ENCODE measurements at places on chromosomes 3 and 15.

GRCh38 chr3:52609316-52609815 is 73.0 kb downstream of the UQCC5 start:
- DNase-seq = no peak

- no peak for DNase-seq
Observed at GRCh38 chr3:171116824-171117395, 90.4 kb upstream of the SLC2A2 start.

DNA sequence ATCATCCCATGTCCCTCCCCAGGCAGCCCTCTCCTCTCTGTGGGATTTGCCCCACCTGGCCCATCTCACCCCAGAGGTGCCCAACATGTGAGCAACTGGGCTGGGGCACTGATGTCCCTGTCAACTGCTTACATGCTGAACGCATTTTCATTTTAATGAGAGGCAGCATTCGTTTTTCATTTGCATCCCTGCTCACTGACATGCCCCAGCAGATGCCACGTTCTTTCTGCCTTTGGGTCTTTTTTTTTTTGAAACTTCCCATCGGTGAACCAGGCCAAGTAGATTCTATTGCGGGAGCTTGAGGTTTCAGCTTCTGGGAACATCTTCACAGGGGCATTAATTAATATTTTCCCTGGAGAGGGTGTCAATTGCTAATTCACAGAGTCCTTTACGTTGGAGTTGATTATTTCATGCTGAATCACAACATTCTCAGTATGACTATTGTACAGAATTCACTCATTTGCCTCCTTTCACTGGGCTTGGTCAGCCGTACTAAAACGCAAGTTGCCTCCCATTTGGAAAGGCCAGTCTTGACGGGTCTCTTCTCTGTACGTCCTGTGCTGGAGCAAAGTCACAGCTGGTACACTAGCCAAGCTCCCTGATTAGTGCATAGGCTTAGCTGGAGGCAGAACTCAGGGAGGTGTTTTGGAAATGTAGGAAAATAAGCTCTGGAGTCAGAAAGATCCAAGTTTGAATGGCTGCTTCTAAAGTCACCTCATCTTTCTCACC is 69.8 kb downstream of the CHRNA7 start:
- no peak for DNase-seq

DNA sequence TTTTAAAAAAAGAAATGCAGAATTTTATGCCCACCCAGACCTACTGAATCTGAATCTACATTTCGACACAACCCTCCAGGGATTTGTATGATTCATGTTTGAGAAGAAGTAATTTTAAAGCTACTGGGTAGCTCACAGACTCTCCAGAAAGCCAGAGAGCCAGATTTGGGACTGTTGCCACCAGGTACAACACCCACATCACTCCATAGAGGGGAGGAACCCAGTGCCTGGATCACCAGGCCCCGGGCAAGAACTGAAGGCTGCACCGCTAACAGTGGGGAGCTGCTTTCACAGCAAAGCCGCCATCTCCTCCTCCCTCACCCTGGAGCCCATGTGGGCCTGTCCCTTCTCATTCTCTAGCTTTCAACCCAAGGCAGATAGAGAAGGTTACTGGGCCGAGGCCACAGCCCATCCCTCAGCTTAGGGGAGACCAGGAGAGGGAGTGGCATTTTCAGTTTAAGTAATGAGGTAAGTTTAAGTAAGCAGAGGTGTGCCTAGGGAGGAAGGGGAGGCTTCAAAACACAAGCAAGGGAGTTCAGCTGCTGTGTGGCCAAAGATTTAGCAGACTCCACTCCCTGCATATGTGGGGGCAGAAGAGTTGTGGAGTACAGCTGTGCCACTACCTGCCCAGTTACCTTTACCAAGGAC is 109.8 kb downstream of the IL12A start:
- DNase-seq = peak; percentile 59

GRCh38 chr15:22850055-22850454 is 11.6 kb downstream of the NIPA2 start:
- no peak for DNase-seq

DNA sequence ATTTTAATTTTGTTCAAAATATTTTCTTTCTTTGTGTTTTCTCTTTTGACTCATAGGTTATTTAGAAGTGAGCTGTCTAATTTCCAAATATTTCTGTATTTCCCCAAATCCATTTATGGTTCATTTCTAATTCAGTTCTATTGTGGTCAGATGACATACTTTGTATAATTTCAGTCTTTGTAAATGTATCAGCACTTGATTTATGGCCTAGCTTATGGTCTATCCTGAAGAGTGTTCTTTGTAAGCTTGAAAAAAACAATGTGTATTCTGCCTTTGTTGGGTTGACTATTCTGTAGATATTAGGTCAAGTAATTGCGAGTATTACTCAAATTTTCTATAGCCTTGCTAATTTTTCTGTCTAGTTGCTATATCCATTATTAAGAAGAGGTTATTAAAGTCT is 311.2 kb downstream of the OCA2 start:
- no peak for DNase-seq

DNA sequence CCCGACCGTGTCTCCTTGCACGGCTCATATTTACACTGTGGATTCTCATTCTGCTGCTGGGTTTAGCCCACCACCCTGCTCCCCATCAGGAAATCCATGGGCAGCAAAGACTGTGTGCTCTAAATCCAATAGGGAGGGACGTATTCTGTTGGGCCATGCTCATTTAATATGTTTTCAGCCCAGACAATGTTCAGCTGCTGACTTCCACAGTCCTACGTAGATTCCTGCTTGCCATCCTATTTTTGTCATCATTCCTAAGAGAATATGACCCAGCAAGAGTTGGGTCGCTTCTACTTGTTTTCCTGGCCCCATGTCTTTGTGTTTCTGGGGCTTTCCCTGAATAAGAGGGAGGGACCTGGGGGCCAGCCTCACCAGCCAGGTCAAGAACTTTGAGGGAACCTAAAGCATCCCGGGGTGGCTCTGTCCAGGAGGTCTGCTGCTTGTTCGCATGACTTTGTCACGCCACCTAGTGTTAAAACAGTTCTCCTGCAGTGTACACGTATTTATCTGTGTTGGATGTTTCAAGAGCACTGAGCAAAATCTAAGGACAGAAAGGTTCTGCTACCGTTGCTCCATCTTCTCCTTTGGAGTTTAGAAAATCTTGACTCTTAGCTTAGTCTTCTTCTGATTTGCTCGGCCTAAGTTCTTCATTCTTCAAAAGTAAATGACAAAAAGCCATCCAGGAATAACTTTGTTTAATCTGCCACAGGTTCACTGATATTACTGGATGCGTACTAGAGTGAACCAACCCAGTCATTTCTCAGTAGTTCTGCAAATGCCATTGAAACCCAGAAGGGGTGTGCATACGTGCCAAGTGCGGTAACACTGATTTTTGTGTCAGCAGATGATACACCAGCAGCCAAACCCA is 79.8 kb upstream of the NR2E3 start:
- peak; percentile 66 for DNase-seq

DNA sequence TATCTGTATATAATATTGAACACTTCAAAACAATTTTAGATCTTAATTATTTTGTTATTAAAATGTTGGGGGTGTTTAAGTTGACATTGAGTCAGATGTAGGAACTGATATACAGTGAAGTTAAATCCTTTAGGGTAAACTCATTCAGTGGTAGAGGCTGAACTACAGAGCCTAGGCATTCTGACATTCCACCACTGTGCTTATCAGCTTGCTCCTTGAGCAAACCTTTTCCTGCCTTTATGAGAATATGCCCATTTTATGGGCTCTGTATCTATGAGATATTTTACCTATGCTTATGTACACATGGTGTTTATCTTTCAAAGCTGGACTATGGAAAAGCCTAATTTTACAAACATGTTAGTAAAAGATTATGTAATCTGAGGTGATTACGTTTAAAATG is 407.5 kb downstream of the ZBTB20 start:
- no peak for DNase-seq

- DNase-seq = peak; percentile 76
Observed at GRCh38 chr15:45645026-45645980, 10.5 kb downstream of the SQOR start.

DNA sequence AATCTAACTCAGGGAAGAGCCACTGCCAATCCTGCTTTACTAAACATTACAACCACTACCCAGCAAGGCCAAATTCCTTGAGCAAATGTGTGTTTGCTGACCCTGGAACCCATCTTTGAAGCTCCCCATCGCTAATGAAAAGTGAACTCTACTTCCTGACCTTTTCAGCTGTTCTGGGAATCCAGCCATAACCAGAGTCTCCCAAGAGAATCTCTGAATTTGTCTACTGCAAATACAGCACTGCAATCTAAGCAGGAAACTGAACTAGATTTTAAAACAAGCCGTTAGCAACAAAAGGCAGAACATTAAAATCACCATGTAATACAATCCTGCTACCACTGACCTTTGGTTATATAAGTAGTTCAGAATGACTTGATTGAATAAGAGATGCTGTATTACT is 309.2 kb downstream of the MAGI1 start:
- no peak for DNase-seq

DNA sequence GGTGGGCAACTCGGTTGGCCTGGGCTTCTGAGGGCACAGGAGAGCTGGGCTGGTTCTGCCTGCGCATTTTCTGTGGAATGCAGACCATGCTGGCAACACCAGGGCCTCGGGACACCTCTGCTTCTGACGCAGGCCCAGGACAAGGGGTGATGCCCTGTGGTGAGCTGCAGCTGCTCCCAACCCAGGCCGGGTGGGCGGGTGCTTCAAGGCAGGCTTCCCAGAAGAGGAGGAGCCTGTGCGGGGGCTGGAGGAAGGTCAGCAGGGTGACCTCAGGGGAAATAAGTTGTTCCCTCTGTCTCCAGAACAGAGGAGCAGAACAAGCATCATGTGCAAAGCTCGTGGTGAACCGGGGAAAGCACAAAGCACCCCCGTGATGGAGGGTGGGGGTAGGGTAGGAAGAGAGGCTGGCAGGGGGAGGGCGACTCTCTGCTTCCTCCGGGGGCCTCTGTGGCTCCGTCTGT is 11.0 kb upstream of the PLXNA1 start:
- peak; percentile 39 for DNase-seq

DNA sequence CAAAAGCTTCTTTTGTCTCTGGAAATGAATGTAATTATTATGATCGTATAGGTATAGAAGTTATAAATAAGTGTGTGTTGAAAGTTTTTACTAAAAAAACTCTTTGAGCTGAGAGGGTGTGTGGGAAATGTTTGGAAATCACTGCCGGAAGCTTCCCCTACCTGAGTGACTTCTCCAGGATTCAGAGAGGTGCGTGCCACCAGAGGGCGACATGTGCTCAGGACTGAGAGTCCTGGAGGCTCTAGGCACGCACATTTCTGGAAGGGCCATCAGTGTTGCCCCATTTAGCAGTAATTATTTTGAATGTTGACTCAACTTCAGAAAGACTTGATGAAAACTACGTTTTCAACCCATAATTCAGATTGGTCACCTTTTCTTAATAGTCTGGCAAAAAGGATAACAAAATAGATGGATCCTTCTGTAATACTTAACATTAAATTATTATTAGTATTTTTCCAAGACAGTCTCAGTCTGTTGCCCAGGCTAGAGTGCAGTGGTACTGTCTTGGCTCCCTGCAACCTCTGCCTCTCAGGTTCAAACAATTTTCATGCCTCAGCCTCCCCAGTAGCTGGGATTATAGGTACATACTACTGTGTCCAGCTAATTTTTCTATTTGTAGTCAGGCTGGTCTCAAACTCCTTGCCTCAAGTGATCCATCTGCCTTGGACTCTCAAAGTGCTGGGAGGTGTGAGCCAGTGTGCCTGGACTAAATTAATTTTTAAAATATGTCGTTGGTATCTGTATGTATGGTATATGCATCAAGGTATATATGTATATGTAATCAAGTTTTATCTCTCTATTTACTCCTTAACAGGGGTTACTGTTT is 34.5 kb downstream of the GPR171 start:
- DNase-seq = peak; percentile 76

DNA sequence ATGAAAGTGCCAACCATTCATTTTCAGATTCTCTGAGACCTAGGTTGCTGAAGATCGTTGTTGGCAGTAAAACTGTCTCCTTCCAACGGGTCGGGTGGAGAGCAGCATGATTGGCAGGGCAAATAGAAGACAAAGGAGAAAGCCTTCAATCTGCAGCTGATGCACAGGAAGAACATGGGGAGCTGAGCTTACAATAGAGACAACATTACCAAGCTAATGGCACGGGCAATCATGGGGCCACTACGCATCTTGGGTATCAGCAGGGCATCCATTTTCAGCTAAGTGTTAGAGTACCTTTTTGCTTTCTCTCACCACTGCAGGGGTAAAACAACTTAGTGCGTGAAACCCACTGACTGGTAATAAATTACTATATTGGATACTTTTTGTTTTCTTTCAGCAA is 114.8 kb downstream of the WDR72 start:
- no peak for DNase-seq

DNA sequence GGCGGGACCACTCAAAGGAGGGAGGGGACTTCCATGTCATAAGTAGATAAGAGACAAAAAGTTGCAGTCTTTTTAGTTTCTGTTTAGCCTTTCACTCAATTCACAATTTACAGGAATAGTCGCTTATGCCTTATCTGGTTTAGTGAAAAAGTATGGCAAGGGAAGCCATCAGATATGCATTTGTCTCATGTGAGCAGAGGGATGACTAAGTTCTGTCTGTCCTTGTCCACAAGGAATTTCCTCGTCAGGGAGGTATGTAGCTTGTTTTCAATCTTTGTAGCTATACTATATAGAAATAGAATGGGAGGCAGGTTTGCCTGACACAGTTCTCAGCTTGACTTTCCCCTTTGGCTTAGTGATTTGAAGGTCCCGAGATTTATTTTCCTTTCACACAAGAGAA is 882.8 kb downstream of the NAALADL2 start:
- DNase-seq = no peak

- DNase-seq = no peak
Observed at GRCh38 chr3:21477541-21478288, 273.3 kb downstream of the ZNF385D start.

- no peak for DNase-seq
Observed at GRCh38 chr3:172513488-172513887, 9.7 kb downstream of the TNFSF10 start.

Data from NB4 (cell line).